ENCODE measurements at places on chromosomes 12 and 14. TPM values are rescaled to one million over a fixed set of nuclear protein-coding genes. Genes with fewer than 3 reads are reported as not detected.

DNA sequence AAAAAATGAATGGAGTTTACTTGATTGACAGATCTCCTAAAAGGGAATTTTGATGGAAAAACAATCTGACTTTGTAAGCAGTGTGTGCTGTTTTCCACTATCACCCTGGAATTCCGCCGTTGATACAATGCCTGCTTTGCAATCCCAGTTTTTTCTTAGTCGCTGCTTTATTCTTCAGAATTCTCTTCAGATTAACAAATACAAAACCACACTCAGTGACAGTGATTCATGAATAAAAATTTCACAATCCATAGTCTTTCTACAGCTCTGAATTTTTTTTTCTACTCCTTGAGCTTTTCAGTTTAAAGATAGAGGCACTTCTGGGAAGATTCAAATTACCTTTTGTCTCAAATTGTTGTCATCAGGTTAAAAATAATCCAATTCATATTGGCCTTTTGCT lies 44.6 kb upstream of the KITLG start:
- no peak for DNase-seq

DNA sequence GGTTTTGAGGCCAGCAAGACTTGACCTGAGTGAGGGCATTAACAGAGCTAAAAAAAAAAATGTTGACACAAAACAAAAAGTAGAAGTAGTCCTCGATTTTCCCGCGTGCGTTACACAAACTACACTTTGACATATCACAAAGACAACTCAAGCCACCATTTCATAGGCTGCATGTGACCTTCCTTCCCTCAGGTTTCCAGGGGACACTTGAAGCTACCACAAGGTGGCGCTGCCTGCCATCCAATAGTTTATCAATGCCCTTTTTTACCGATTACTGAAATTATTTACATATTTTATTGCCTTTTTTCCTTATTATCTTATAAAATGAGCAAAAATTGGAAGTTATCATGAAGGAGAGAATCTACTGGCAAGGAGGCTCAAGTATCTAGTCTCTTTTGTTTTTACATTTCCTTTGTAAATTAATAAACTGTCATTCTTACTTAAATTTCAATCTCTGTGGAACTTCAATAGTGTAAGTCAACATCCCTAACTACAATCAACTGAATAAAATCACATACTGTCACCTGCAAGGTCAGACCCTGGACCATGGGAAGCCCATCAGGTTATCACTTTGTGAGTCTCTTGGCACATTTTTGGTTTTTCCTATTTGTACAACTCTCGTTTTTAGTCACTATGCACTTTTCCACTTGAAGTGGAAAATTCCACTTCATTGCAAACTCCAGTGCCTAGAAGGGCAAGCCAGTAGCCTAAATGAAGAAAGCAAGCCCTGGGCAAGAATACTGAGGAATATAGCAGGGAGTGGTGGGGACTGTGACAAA lies 84.6 kb upstream of the CPSF6 start:
- DNase-seq: peak; percentile 15

DNA sequence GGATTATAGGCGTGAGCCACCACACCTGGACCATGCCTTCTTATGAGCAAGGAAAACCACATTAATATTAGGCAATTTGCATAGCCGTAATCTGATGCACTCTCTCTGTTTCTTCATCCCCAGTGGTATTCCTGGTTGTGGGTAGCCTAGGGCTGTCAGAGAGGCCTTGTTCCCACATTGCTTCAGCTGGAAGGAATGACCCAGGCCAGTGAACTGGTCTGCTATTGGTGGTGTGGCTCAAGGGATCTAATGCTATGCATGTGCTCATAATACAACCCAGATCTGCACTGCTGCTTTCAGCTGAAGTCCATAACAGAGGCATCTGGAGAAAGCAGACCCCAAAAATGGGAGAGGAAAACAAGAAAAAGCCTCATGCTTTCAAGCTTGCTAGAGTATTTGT lies 33.1 kb upstream of the G2E3 start:
- DNase-seq: no peak

- no peak for DNase-seq
These were observed 196.0 kb downstream of the BCAT1 start for GRCh38 chr12:24752763-24753462.

DNA sequence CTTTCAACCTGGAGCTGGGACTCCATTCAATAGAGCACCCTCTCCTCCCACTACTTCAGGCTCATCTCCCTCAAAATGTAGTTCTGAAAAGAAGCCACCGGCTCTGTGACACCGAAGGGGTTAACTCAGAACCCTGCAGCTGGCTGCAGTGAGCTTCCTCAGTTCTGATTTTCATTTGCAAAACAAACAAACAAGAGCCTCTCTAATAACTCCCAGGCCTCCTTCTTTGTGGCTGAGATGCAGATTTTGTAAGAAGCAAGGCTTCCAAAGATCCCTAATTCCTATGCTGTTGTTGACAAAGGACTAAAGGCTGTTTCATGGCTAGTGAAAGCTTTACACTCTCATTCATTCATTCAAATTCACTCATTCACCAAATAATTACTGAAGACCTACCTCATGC lies 333.4 kb upstream of the TBX3 start:
- DNase-seq: no peak

DNA sequence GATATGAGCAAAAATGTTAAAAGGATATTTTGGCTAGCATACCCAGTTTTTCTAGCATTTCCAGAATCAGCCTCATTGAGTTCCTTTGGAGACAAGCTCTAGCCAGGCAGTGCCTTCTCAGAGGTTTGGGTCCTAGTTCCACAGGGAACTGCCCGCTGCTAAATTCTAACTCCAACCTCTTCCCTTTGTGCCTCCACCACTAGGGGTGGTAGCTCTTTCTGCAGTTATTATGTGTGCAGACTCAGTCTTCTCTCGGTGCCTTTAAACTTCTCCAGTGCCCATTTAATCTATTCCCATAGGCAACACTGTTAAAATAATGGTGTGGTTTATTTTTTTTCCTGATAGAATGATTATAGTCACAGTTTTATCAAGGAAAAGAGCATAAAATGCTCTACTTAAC lies 21.5 kb upstream of the SLC25A3 start:
- DNase-seq: no peak

GRCh38 chr14:96139879-96140278 lies 64.8 kb upstream of the BDKRB2 start:
- DNase-seq: no peak

GRCh38 chr14:90300611-90301047 lies 31.1 kb downstream of the NRDE2 start:
- no peak for DNase-seq

DNA sequence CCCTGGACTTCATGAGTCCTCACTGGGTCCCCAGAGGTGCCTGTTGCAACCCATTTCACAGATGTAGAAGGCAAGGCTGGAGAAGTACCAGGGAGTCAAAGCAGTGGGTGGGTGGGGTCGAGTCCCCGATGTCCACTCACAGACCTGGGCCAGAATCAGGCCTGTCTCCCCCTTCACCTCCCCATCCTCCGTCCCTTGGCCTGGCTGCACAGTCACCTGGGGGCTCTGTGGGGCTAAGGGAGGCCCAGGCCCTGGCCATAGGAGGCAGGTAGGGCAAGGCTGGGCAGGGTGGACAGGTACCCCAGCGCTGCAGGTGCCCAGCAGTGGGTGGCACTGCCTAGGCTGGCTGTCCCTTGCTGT lies 29.5 kb downstream of the RTL1 start:
- no peak for DNase-seq

DNA sequence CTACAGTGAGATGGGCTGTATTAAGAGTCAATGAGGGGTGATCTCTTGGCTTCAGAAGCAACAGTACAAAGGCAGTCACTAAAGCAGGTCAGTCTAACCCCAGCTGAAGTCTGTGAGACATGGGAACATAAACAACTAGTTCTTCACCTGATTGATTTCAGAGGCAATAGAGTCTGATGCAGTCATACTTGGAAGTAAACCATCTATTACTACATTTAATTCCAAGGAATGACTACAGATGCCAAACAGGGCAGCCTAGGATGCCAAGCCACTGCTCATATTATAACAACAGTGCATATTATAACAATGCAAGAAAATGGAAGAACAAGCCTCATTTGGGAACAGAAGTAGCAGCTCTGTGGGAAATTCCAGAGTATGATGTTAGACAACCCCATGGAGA lies 35.8 kb downstream of the GRIN2B start:
- no peak for DNase-seq

- no peak for DNase-seq
These were observed 308.7 kb upstream of the DIO3 start for GRCh38 chr14:101252443-101253214.

DNA sequence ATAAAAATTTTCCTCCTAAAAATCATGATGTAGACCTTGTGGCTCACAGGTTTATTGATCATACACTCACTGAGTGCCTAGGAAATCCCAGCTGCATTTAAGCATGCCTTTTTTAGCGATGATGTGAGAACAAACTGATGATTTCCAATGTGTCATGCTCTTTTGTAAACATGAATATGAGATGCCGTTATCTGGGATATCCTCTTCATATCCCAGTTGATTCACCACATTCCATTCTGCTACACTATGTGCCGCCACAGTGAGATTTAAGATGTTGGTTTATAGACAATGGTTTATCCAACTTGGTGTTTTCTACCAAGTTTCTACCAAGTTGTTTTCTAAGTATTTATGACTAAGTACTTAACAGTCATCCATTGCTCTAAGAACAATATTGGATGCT lies 5.2 kb downstream of the OR4E1 start:
- no peak for DNase-seq

- DNase-seq: no peak
These were observed 144.8 kb downstream of the TMEM117 start for GRCh38 chr12:43980627-43981191.

DNA sequence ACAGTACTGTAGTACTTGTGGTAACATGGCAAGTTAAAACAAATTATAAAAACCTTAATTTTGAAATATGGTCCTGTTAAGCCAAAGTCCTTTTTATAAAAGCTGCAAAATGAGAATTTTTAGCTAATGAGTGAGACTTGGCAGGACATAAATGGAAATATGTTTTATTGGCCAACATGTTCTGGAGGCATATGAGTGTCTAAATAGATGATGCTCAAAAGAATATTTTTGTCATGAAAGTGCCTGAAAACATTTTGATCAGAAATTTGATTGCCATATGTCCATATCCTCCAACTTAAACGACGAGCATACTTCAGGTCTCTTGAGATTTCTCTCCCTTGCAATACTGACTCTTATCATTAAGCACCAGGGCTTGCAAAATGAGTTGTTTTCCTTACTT lies 972.6 kb downstream of the TMTC2 start:
- no peak for DNase-seq

- no peak for DNase-seq
These were observed 24.0 kb upstream of the TSPAN11 start for GRCh38 chr12:30902596-30902995.

GRCh38 chr14:26839481-26839880 lies 241.6 kb upstream of the NOVA1 start:
- no peak for DNase-seq

DNA sequence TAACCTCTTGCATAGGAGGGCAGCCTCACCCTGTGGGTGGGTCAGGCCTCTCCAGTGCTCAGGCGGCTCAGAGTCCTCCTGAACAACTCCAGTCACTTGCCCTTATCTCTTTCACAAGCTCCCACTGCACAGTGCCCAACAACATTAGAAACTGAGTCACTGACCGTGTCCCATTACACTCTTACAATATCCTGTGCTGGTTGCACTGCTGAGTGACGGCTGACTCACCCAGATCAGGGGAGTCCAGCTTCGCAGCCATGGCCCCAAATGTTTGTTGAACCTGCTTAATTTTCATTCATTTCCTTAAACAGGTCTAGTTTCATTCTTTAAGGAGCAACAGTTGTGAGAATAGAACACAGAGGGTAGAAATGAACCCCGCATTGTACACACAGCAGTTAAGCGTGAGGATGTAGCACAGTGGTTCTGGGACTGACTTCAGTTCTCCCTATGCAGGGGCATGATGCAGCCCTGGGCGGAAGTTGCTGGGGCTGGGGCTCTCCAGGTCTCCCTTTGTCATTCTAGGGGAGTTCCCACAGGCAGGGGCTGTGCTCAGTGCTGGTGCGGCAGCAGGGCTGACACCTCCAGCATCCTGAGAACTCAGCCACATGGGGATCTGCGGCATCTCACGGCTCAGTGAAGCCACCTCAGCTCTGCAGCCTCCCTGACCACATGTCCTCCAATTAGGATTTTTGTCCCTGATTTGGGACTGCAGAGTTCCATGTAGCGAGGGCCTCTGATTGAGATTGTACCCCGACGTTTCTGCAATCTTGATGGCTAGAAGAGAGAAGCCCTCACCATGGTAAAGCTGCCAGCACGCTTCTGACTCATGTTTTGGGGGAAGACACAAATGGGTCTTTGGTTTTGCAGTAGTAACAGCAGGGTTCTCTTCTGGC lies 16.1 kb downstream of the GPR68 start:
- DNase-seq: no peak

The EIF5 gene
- polyA plus RNA-seq: 291 TPM

The TSPAN11 gene
- 5.0 TPM for polyA plus RNA-seq

The KLHL33 gene
- 0.50 TPM for polyA plus RNA-seq

The CEP83 gene
- 32.9 TPM for polyA plus RNA-seq

The SLC4A8 gene
- polyA plus RNA-seq: 3.3 TPM

The ALDH1L2 gene
- polyA plus RNA-seq: 1.2 TPM

The KRT80 gene
- polyA plus RNA-seq: 0.76 TPM

The SERPINA4 gene
- polyA plus RNA-seq: 1.00 TPM

The WDR89 gene
- polyA plus RNA-seq: 28.3 TPM

The DCAF5 gene
- polyA plus RNA-seq: 52.3 TPM

The CD163 gene
- polyA plus RNA-seq: 9.4 TPM

The PIWIL1 gene
- 2.1 TPM for polyA plus RNA-seq
